ENCODE measurements at places on chromosomes 6 and 20.

- no peak for DNase-seq
These were observed 25.6 kb upstream of the ADGRG6 start for GRCh38 chr6:142276256-142276655.

- DNase-seq, result no peak
These were observed 2.8 kb upstream of the CDSN start for GRCh38 chr6:31122791-31123706.

DNA sequence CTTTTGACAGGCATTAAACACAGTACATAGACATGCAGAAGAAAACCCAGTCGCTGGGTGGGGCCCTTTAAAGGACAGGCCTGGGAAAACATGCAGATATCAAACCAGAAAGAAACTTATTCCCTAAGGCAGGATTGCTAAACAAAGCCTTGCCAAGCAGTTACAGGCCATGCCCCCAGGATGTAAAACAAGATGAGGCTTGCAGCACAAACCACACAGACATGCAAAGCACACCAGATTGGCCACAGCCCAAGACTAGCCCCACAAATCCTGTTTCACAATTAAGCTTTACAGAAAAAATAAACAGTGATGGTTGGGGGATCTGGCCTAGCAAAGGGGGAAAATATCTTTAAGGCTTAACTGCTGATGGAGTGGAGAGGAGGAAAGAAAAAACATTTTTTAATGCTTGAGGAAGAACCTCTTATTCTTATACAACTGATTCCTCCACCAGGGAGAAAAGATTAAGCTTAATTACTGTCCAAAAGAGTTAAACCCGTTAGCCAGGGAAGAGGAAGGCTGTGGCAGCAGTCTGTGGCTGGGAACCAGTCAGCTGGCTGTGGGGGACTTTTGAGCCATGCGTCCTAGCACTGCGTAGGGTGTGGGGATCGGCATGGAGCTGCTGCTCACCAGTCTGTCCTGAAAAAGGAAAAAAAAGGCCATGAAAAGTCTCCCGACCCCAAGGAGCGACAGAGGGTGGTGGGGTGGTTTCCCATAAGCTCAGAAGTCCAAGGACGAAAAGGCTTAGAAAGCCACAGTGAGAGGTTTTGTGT is 28.4 kb downstream of the COL19A1 start:
- DNase-seq, result no peak

DNA sequence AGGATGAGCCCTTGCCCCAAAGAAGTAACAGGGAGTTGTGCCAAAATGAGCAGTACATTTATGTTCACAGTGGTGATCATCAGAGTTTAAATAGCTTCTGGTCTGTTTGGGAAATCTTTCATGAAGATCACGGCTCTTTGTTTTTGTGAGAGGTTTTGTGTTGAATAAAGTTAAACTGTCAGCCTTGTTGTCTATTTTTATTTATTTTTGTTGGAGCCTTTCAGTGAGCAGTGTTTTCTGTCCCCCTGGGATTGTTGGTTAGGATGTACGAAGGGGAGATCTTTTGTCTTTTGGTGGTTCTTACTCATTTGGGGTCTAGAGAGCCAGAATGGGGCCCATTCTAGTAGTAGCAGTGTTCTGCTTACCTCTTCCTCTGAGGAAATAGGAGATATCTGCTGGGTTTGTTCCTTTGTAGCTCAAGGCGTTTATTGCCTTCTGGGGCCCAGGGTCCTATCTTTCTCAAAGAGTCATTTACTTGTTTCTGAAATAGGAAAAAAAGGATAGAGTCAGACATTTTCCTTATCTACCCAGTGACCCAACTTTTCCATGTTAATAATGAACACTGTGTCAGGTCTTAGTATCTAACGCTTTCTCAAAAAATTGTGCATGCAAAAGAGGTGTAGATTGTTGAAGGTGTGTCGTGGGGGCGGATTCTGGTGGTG is 157.4 kb downstream of the JARID2 start:
- DNase-seq, result no peak

DNA sequence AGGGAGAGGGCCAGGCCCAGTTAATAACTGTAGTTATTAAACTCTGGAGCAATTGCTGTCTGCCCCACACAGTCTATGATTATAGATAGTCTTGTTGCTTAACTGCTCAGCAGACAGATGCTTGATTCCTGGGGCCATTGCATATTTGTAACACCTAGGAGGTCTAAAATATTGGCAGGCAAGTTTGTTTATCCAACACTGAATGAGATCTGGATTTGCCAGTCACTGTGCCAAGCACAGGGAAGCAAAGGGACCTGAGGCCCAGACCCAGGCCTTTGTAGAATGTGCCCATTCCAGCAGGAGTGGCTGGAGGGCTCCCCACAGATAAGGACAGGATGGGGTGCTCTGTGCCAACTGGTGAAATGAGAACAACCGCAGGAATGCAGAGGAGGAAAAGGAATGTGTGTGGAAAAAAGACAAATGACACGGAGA is 17.6 kb upstream of the ENTPD6 start:
- no peak for DNase-seq

GRCh38 chr6:5851261-5851757 is 155.4 kb downstream of the NRN1 start:
- DNase-seq, result peak; percentile 43

- DNase-seq, result no peak
These were observed 395.3 kb downstream of the TBC1D32 start for GRCh38 chr6:120938876-120939472.

Data from cerebellar nuclear complex (tissue), 1 donor.